ENCODE measurements at places on chromosomes 4 and X. TPM values are rescaled to one million over a fixed set of nuclear protein-coding genes. Genes with fewer than 3 reads are reported as not detected.

NMU gene
- not detected for total RNA-seq

PNCK gene
- not detected for total RNA-seq

CCKAR gene
- not detected for total RNA-seq

RHOXF1 gene
- not detected for total RNA-seq

SMIM10 gene
- 6.1 TPM for total RNA-seq

All from myometrial cell (primary cell).